ENCODE measurements at places on chromosomes 12 and 14.

DNA sequence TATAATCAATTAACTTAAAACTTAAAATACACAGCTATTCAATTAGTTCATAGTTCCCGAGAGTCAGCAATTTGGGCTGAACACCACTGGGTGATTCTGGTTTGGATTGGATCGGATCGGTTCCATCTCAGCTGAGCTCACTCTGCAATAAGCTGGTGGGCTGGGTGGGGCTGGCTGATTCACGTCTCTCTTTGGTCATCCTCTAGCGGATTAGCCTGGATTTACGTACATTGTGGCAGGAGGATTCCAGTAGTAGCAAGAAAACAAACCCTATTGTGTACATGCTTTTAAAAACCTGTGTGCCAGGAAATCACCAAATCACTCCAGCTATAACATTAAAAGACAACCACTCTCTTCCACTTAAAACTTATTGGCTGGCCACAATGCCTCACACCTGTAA is 3.2 kb upstream of the CLEC4C start:
- no peak for DNase-seq

GRCh38 chr14:71932229-71932981 is at the start of gene RGS6:
TSS of gene RGS6 (plus strand) at chr14:71932429.
- DNase-seq = no peak

- DNase-seq = no peak
Measured at GRCh38 chr14:103871596-103872480, 24.5 kb upstream of the PPP1R13B start.

GRCh38 chr12:53222170-53222721 is 9.8 kb downstream of the RARG start:
- DNase-seq = no peak

DNA sequence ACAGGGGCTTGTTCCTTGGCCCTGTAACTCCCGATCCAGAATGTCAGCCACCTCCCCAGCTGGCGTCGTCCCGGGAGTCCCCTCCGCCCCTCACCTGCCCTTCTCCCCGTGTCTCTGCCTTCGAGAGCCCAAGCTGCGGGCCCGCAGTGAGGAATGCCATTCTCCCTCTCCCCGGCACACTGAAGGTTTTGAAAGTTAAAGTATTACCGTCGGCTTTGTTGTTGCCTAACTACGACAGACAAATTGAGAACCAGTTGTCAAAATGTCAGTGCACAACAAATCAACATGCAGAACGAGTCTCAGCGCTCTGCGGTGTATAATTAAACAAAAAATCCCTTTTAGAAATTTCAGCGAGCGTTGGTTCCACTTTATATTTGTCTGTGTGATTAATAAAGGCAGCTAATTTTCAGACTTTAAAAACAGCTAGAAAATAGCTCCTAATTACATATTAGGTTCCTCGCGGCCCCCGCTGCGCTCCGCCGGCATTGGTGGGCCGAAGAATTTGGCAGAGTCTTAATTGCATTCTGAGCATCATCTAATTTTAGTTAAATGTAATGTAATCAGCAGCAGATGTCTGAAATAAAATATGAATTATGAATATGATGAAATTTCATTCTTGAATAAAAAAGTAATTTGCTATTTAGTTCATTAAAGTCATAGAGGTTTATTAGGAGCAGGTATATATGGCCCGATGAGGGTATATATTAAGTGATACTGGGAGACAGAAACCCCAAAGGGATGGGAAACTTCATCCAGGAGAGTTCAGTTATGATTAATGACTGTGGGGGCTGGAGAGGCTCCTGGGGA is 40.3 kb downstream of the MVK start:
- no peak for DNase-seq

DNA sequence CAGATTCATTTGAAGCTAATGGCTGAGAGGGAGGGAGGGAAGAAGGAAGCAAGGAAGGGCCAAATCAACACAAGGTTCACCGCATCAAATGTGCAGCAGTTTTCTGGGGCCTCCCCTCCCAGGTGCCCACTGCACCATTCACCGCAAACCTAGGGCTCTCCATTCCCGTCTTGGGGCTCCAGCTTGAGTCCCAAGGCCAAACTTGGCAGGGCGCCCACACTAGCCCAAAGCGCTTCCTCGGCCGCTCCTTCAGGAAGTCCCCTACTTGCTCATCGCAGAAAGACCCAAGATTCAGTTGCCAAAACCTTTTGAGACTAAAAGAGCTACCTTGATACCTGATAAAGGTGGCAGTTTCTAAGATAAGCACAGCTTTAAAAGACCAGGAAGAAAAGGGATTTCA is 140.5 kb upstream of the FKBP4 start:
- DNase-seq = no peak

GRCh38 chr14:56742391-56742878 is 67.8 kb downstream of the OTX2 start:
- no peak for DNase-seq

DNA sequence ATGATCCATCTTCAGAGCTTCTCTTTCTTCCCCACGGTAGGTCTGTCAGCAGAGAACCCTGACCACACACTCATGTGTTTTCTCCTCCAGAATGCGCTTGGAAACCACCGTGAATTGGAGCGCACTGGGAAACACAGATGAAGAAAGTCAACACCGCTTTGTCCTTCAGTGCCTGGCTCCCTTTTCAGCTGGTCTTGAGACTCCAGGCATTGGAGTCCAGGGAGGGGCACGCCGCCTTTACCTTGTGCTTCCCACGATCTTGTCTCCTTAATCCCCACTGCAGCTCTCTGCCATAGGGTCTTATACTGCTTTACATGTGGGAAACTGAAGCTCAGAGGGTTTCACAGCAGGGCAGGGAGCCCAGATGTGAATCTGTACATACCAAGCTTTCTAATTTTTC is 1.1 kb downstream of the FAM90A1 start:
- DNase-seq = no peak
